ENCODE measurements at places on chromosomes 11 and 22. TPM values are rescaled to one million over a fixed set of nuclear protein-coding genes. Genes with fewer than 3 reads are reported as not detected.

The YPEL1 gene
- total RNA-seq, result 0.47 TPM

The MCM5 gene
- total RNA-seq, result 72.3 TPM

The LSP1 gene
- total RNA-seq, result 2.7 TPM

The OR56A1 gene
- not detected for total RNA-seq

The APLNR gene
- not detected for total RNA-seq

The CECR2 gene
- total RNA-seq, result 0.11 TPM

Measured in A549 treated with ZK216348 at 1 μM for 4 hours (cell line).